ENCODE measurements at places on chromosomes 1 and 21.

DNA sequence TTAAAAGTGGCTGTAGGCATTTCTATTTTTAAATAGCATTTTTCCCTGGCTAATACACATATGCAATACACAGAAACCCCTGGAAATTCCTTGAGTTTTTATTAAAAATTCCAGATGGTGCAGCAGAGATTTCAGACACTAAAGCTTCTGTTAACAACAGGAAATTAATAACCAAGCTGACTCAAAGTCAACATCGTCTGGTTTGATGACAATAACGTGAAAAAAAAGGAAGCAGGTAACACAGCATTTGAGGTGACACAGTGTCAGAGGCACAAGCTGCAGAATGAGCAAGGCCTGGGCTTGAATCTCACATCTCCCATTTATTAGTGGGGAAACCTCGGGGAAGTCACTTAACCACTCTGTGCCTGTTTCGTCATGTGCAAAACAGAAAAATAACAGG, 64.6 kb upstream of the GJB5 start:
- no peak for DNase-seq

- DNase-seq = no peak
Observed at GRCh38 chr1:90761781-90762589, 44.9 kb upstream of the BARHL2 start.

DNA sequence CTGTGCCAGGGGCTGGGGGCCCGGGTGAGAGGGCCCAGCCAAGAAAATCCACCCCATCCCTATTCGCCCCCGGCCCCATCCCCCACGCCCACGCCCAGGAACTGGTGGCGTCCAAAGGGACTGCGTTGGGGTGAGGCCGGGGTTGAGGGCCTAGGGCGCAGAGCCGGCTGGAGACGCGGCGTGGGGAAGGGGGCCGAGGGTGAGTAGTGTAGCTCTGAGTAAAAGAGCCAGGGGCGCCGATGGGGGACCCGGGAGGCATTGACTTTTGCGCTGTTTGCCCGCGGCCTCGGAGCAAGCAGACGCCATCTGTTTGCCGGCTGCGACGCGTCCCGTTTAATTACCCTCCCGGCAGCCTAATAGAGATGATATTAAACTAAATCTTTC, 3.5 kb upstream of the DMRTA2 start:
- no peak for DNase-seq

- no peak for DNase-seq
Observed at GRCh38 chr21:36381841-36382589, 3.2 kb upstream of the CHAF1B start.

GRCh38 chr1:72662918-72663317, 380.6 kb upstream of the NEGR1 start:
- DNase-seq = no peak

DNA sequence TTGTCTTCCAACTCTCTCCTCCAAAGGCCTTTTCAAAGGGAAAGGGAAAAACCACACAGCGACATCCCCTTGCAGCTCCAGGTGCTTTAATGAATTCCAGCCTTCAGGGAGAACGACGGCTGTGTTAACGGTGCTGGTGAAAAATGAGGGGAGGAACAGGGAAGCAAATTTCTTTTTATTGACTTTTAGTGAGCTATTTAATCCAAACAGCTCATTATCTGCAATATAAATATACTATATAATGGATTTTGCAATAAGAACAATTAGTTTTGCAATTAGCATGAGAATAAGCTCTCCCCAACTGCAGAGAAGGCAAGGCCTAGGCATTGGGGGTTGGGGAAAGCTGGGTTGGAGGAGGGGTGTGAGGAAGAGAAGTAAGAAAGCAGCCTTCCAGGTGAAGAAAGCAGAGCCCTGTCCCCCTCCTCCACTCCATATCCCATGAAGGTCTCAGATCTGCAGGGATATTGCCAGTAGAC, 159.0 kb upstream of the ZC3H12A start:
- DNase-seq = no peak

DNA sequence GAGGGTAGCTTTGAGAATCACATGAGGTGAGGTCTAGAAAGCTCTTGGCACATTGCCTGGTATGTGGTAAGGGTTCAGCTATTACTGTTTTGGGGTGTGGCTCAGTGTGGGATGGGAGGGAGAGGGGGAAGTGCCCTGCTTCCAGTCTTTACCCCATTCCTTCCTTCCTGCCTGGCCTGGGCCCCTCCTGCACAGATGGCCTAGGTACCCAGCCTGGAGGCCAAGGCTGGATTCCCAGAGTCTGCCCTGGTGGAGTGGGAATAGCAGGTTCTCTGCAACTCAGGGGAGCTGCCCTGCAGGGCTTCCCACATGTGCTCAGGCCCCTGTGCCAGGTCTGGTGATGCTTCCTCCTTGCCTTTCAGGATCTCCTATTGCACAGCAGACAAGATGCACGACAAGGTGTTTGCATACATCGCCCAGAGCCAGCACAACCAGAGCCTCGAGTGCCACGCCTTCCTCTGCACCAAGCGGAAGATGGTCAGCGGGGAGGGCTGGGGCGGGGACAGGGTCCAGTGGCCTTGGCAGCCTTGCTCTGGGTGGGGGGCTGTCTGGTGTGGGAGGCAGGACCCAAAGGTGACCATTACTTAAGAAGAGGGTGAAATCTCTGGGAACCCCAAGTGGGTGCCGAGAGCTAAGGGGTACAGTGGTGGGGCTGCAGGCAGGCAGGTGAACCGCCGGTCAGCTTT, 13.5 kb downstream of the LDLRAP1 start:
- DNase-seq = no peak

DNA sequence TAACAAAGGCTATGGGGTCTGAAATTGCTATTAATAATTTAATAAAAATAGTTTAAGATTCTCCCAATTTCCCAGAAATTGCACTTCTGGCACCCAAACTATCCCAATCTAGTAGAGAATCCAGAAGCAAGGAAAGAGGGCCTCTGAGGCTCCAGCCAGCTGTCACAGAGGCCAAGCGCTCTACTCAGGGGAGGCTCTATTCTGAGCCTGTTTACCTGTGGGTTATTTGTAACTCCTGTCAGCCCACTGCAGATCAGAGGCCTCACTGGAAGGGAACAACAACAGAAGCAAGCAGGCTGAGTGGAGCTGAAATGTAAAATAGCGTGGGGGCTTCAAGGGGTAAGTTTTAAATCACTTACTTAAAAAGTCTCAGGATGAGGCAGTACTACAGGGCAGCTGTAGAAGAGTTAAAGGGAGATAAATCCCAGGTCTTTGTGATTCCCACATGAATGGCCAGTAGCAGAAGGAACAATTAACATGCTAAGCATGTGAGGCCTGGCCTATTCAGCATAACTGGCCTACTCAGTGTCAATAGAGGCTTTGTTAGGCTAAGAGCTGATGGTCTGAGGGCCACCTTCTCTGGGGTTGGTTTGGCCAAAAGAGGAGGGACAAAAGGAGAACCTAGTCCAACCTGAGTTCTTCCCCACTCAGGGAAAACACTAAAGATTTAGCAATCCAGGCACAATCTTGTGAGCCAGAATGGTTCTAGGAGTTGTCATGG, 12.8 kb downstream of the ZNF687 start:
- DNase-seq = no peak

DNA sequence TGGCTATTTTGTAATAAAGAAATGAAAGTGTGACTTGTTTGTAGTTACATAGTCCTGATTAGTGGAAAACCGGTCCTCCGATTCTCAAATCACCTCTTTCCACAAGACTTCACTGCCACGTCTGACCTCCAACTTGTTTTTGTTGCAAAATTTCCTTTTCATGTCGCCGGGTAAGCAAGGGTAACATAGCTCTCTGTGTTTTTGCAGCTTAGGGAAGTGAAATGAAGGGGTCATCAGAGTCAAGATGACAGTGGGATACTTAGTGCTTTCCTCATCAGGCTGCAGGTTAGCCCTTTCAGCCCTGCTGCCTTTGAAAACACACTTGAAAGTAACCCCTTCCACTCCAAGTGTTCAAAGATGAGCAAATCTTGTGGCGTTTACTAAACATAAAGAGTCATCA, 217.9 kb downstream of the USP25 start:
- DNase-seq = no peak

GRCh38 chr21:40797891-40798290, 49.1 kb downstream of the DSCAM start:
- no peak for DNase-seq

DNA sequence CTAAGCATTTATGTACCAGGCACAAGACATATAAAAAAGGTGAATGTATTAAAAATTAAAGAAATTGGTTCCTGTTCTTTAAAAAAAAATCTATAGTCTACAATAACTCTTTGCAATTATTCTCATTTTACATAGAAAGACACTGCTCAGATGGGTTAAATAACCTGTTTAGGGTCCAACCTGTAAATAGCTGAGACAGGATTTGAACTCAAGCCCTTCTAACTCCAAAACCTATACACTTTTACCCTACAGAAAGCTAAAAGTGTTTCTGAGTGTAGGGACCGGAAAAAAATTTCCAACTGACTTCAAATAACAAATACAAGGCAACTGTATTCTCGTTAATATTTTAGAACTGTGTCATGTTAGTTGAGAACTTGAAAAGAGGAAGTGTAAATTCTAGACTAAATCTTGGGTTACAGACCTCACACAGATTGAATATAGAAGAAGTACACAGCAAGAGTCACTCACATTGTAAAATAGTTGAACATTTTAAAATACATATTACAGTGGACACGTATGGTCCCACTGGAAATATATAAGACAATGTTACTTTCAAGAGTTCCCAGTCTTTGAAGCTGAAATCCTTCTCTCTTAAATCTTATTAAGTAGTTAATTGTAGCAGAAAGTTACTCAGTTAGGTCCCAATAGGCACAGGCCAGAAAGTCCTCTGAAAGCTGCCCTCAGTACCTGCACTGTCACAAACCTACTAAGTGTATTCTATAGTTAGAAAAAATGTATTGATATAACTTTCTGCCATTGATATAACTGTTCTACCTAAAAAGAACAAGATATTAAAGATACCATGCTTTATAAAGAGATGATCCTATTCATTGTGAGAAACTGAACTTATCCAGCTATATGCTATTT, 7.3 kb downstream of the EDEM3 start:
- DNase-seq = no peak

DNA sequence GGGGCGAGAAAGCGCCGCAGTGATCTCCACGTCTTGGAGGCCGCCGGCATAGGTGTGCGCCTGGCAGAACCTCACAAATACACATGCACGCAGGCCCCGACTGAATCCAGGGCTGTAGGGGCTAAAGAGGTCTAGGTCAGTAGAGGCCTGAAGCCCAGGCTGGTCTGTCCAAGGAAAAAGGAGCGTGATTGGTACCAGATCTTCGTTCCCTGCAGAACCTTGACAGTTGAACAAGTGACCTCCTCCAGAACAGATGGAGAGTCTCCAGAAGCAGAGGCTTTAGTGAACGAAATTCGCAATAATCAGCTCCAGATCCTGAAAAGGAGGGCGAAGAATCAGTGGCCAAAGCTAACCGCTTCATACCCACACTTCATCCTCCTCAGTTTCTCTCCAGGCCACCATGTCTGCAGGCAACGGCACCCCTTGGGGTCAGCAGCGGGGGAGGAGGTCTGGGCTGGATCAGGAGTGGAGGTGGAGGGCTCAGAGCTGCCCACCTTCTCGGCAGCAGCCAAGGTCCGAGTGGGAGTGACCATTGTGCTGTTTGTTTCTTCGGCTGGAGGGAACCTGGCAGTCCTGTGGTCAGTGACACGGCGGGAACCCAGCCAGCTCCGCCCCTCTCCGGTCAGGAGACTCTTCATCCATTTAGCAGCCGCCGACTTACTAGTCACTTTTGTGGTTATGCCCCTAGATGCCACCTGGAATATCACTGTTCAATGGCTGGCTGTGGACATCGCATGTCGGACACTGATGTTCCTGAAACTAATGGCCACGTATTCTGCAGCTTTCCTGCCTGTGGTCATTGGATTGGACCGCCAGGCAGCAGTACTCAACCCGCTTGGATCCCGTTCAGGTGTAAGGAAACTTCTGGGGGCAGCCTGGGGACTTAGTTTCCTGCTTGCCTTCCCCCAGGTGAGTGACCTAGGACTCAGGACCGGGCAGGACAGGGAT, 749 bp upstream of the PEX11B start:
- DNase-seq = no peak

DNA sequence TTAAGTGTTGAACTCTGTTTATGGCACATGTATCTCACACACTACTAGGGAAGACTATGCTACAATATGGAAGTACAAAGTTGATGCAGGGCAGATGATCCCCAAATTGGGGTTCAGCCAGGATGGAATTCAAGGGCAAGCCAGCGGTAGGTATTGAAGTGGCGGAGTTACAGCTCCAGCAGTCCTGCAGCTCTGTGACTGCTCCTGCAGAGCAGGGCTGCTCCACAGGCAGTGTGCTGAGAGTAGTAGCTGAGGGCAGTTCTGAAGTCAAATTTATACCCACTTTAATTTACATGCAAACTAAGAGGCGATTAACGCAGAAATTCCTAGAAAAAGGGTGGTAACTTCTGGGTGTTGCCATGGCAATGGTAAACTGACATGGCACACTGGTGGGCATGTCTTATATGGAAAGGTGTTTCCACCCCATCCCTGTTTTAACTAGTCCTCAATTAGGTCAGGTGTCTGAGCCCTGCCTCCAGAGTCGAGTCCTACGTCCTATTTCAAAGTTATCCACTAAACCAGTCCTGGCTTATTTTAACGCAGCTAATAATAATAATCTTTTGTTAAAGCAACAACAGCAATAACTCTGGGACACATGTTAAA, 20.6 kb upstream of the CENPF start:
- no peak for DNase-seq

GRCh38 chr1:176656257-176656995, 193.5 kb downstream of the PAPPA2 start:
- no peak for DNase-seq

DNA sequence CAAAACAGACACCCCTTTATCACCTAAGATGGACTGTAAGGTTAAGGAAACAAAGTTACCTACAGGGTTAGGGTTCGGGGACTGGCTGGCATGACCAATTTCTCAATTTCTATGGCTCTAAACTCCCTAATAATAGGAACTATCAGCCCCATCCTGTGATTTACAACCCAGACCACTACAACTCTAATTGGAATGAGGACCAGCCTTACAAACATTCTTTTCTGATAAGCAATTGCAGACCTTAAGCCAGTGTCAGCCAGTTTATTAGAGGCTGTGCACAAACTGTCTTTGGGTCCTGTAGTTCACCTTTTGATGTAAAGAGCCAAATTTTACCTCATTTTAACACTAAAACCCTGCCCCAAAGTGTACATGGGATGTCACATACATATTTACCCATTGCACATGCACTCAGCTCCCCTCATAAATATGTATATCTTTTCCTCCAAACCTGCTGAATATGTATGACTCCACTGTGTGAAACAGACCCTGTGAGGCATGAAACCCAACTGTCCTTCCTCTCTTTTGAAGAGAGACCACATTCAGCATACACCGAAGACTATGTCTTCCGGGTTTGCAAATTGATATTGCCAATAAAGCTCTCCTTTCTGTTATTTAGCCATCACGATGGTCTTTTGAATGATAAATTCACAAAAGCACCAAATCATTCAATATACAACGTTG, 7.3 kb upstream of the APP start:
- DNase-seq = no peak

- no peak for DNase-seq
Observed at GRCh38 chr1:211761400-211761799, 69.2 kb downstream of the LPGAT1 start.

- DNase-seq = no peak
Observed at GRCh38 chr21:17455028-17455353, 57.9 kb upstream of the CXADR start.
